ENCODE measurements at places on chromosomes 13 and 19. TPM values are rescaled to one million over a fixed set of nuclear protein-coding genes. Genes with fewer than 3 reads are reported as not detected.

DNA sequence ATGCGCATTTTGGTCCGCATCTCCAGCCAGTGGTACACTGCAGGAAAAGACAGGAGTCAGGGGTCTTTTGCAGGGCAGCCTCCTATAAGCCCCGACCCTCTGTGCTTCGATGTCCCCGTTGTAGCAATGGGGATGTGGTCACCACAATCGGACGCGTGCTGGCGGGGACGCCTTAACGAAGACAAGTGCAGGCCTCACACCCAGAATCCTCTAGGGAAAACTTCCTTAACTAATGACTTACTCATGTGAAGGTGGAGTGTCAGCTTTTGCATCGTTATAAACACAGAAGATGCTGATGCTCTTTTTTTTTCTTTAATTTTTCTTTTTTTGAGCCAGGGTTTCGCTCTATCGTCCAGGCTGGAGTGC is 22.1 kb downstream of the VASP start:
- no peak for DNase-seq

Gene CYP2A7
- not detected for total RNA-seq

DNA sequence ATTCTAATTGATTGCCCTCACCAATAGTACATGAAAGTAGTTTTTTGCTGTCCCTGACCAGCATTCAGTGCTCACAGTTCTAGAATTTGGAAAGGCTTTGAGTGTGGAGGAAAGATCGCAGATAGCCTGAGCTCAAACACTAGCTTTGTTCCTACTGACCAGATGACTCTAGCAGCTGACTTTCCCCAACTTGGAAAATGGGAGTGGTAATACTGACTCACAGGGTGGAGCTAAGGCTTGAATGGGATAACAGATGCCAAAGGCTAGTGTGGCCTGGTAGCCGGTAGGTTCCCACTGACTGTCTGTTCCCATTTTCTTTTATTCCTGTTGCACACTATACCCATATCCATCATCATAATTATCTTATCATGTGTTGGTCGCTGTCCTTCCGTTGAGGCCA is 3.7 kb downstream of the ZSCAN22 start:
- no peak for DNase-seq

Gene SH2D3A
- total RNA-seq: 45.8 TPM

Gene ZNF431
- 41.5 TPM for total RNA-seq

- no peak for DNase-seq
Measured at GRCh38 chr13:33752597-33752996, 65.4 kb upstream of the RFC3 start.

Gene UBE2L5
- not detected for total RNA-seq

GRCh38 chr13:68550330-68550729 is 1320.2 kb upstream of the PCDH9 start:
- no peak for DNase-seq

Measured in naive thymus-derived CD8-positive, alpha-beta T cell (primary cell).